ENCODE measurements at places on chromosomes 11 and 22.

DNA sequence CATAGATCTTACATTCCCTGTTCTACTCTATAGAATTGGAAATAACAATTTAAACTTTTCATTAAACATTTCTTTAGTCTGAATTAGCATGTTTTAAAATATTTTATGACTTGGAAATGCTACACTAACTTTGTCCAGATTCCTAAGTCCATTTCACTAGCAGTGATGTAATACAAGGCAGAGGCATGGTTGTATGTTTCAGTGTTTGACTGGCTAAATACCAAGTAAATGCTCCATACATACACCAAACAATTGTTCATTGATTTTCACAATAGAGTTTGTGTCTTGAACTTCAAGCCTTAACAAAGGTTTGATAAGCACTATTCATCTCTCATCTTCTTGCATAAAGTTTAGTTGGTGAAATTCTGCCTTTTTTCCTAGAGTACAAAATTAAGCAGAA, 13.5 kb downstream of the ZBED5 start:
- no peak overlapping the region for H3K4me3 ChIP-seq
- H3K27me3 ChIP-seq = no peaks in the 10 kb centered on the region
- no peak for DNase-seq

DNA sequence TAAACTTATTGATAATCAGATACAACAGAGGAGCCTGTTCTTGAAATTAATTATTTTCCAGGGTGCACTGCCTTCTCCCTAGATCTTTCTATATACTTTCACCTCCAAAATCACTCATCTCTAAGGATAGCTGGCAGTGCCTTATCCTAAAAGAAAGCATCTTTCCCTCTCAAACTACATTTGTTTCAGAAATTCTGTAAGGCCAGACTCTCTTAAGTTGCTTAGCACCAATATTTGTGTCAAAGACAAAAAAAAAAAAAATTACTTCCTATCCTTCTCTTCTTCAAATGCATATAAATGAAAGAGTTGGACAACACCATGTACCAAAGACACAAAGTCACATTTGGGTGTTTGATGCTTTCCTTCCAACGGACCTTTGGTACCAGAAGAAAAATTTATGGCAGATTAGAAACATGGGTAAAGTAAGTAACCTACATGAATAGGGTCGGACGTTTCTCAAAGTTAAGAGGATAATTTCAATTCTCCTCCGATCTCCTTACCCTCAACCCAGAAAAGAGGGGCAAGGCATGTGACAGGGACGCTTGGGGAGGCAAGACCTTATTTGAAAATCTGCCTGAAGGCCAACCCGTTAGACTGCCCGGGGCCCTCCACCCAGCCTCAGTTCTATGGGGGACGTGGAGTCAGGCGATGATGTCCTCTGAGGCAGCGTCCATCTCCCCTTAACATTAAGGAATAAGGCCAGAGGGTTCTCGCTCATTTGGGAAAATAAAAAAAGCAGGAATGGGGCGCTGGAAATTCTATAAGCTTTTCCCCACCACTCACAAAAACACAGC, 66.3 kb downstream of the ETS1 start:
- no peaks in the 10 kb centered on the region for H3K27me3 ChIP-seq
- H3K4me1 ChIP-seq = peaks cover 29% of the 10 kb centered on the region
- peak overlapping the region; percentile 96 for H3K27ac ChIP-seq
- H3K36me3 ChIP-seq = peaks cover 37% of the 10 kb centered on the region

- no peak overlapping the region for H3K27ac ChIP-seq
- DNase-seq = no peak
- no peaks in the 10 kb centered on the region for H3K27me3 ChIP-seq
- no peaks in the 10 kb centered on the region for H3K36me3 ChIP-seq
These were observed 2.4 kb upstream of the MUC2 start for GRCh38 chr11:1072116-1072820.

- no peak overlapping the region for H3K4me3 ChIP-seq
- H3K27me3 ChIP-seq = no peaks in the 10 kb centered on the region
- H3K36me3 ChIP-seq = peaks cover 41% of the 10 kb centered on the region
- H3K4me1 ChIP-seq = no peaks in the 10 kb centered on the region
- H3K27ac ChIP-seq = no peak overlapping the region
These were observed 37.7 kb downstream of the EIF4ENIF1 start for GRCh38 chr22:31451709-31452571.

- H3K36me3 ChIP-seq = no peaks in the 10 kb centered on the region
- H3K27me3 ChIP-seq = no peaks in the 10 kb centered on the region
- H3K27ac ChIP-seq = no peak overlapping the region
- H3K4me1 ChIP-seq = no peaks in the 10 kb centered on the region
- H3K4me3 ChIP-seq = no peak overlapping the region
These were observed 402.5 kb downstream of the TMEM135 start for GRCh38 chr11:87440076-87440770.

GRCh38 chr22:44026066-44026629, 2.0 kb downstream of the PARVB start:
- no peaks in the 10 kb centered on the region for H3K36me3 ChIP-seq
- H3K27ac ChIP-seq = peak overlapping the region; percentile 94
- H3K27me3 ChIP-seq = no peaks in the 10 kb centered on the region

DNA sequence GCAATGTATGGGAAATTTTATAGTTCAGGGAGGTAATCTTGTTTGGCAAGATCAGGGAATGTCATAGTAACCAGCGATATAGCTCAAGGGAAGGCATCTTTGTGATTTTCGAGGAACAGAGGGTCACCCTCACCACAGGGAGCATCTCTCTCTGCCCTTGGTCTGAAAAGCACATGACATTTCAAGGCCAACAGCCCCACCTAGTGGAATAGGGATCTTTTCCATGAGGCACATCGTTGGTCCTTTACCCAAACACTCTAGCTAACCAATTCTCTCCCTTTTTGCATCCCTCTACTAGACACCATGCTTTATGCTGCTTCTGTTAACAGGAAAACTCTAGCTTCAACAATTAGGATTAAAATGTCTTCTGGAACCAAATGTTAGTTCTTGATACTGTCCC, 179.0 kb downstream of the GRM5 start:
- H3K4me3 ChIP-seq = no peak overlapping the region
- H3K36me3 ChIP-seq = no peaks in the 10 kb centered on the region
- no peak overlapping the region for H3K27ac ChIP-seq

GRCh38 chr11:69486056-69486772, 4.8 kb downstream of the LINC01488 start:
- H3K36me3 ChIP-seq = no peaks in the 10 kb centered on the region
- H3K27me3 ChIP-seq = no peaks in the 10 kb centered on the region
- no peaks in the 10 kb centered on the region for H3K4me1 ChIP-seq
- DNase-seq = no peak
- H3K4me3 ChIP-seq = no peak overlapping the region
- H3K27ac ChIP-seq = no peak overlapping the region

- no peak for DNase-seq
- H3K36me3 ChIP-seq = no peaks in the 10 kb centered on the region
- no peaks in the 10 kb centered on the region for H3K4me1 ChIP-seq
- no peak overlapping the region for H3K27ac ChIP-seq
- H3K4me3 ChIP-seq = no peak overlapping the region
These were observed 114.9 kb downstream of the ARHGAP32 start for GRCh38 chr11:129077191-129077590.

DNA sequence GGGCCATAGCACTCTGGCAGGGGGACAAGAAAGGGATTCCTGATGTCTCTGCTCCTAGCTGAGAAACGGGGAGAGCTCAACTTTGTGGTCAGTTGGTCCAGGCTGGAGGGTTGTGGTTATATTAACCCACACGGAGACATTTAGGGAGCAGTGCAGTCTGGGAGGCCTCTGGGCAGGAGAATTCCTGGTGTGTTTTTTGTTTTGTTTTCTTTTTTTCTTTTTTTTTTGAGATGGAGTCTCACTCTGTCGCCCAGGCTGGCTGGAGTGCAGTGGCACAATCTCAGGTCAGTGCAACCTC, 88.0 kb upstream of the SHISAL1 start:
- H3K27ac ChIP-seq = no peak overlapping the region
- no peaks in the 10 kb centered on the region for H3K36me3 ChIP-seq
- DNase-seq = no peak

DNA sequence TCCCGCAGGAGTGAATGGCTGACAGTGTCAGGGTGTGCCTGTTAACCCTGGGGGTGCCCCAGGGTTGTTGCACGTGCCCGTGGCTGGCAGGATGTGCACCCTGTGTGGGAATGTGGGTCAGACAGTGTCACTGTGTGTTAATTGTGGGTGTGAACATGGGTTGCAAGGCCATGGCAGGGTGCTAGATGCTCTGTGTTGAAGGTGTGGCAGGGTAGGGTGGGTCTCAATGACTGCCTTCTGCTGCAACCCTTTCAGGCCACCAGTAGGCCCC, 8.3 kb downstream of the RIN1 start:
- no peak overlapping the region for H3K27ac ChIP-seq
- no peak overlapping the region for H3K4me3 ChIP-seq
- H3K4me1 ChIP-seq = peaks cover 46% of the 10 kb centered on the region
- no peaks in the 10 kb centered on the region for H3K27me3 ChIP-seq
- H3K36me3 ChIP-seq = no peaks in the 10 kb centered on the region

DNA sequence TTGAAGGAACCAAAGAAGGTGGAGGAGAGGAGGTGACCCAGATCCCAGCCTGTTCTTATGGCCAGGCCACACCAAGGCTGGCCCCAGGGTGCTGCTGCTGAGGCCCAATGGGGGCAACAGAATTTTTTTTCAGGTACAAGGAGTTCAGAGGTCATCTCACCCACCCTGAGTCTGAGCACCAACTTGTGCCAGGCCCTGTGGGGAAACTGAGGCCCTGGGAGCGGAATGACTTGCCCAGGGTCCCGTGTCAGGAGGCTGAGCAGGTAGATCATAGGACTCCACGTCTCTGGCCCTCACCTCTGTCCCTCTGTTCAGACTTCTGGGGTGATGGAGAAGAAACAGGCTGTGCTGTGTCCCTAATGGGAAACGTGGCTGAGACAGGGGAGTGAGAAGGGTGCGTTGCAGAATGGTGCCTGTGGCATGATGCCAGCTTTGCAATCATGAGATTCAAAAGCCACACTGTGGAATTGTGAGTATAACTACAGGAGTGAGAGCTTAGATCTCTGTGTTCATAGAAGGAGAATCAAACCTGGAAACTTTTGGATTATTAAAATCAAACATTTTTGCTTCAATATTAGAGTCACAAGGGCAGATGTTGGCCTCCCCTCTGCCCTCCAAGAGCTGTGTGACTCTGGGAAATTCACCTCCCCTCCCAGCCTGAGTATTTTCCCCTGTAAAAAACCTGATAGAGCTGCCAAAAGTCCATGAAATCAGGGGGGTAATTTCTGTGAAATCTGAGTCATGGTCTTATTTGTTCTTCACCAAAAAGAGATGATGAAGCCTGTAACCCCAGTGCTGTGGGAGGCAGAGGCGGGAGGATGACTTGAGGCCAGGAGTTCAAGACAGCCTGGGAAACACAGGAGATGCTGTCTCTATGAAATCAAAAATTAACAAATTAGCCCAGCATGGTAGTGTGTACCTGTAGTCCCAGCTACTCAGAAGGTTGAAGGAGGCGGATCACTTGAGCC, 874 bp downstream of the APOL1 start:
- peaks cover 16% of the 10 kb centered on the region for H3K36me3 ChIP-seq
- peak overlapping the region; percentile 22 for H3K27ac ChIP-seq
- DNase-seq = no peak
- peak overlapping the region; percentile 64 for H3K4me3 ChIP-seq

DNA sequence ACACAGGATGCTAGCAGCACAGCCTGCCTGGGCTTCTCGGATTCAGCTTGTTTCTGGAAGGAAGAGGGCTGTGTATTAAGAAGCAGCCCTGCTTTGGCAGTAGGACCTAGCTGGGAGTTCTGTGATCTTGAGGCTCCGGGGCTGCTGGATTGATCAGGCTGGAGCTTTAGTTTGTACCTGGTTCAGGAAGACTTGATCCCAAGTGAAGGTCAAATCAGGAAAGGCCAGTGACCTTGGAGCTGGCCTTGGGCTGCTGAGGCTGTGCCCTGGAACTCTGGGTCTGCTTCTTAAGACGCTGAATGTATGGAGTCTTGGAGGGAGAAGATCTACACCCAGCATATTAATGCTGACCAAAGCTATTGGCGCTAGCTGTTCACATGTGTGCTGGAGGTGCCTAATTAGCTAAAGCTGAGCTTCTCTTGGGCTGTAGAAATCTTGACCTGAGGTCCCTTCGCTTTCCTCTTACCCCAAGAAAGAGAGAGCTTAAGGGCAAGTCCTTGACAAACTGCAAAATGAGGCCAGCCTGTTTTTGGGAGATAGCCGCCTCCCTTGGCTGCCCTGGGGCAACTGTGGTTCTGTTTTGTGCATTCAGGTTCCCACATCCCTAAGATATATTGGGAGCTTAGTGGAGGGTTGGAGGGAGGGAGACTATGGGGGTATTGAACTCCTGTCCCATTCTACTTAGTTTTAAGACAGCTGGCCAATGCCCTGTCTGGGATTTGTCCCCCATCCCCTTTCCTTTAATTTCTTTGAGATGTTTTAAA, 135.9 kb downstream of the DBX1 start:
- H3K27me3 ChIP-seq = no peaks in the 10 kb centered on the region
- no peaks in the 10 kb centered on the region for H3K36me3 ChIP-seq
- H3K4me1 ChIP-seq = no peaks in the 10 kb centered on the region
- no peak overlapping the region for H3K27ac ChIP-seq
- no peak overlapping the region for H3K4me3 ChIP-seq
- DNase-seq = no peak

DNA sequence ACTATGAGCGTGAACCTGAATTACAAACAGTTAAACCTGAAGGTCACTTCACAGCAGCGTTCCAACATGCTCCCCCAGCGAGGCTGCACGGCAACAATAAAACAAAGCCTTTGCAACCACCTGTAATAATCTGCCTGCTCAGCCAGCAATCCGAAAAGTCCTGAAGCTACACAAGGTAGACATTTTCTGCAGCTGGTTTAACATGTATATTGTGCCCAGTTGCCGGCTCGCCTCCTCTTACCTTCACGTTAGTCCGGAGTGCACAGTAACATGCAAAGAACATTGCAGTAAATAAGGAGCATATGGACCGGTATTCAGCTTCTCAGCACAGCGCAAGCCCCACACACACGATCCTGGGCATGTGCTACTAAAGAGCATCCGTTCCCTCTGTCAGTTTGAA, 704.3 kb downstream of the DLG2 start:
- H3K27me3 ChIP-seq = no peaks in the 10 kb centered on the region
- H3K4me1 ChIP-seq = no peaks in the 10 kb centered on the region

- peaks cover 75% of the 10 kb centered on the region for H3K4me1 ChIP-seq
- DNase-seq = no peak
- no peaks in the 10 kb centered on the region for H3K27me3 ChIP-seq
- H3K4me3 ChIP-seq = no peak overlapping the region
- H3K27ac ChIP-seq = no peak overlapping the region
These were observed 14.2 kb downstream of the ARRB1 start for GRCh38 chr11:75337195-75337654.

GRCh38 chr11:72668629-72669347, 5.4 kb downstream of the PDE2A start:
- H3K4me1 ChIP-seq = no peaks in the 10 kb centered on the region
- no peak for DNase-seq
- no peak overlapping the region for H3K4me3 ChIP-seq
- H3K27ac ChIP-seq = no peak overlapping the region
- peaks cover 61% of the 10 kb centered on the region for H3K27me3 ChIP-seq
- no peaks in the 10 kb centered on the region for H3K36me3 ChIP-seq

DNA sequence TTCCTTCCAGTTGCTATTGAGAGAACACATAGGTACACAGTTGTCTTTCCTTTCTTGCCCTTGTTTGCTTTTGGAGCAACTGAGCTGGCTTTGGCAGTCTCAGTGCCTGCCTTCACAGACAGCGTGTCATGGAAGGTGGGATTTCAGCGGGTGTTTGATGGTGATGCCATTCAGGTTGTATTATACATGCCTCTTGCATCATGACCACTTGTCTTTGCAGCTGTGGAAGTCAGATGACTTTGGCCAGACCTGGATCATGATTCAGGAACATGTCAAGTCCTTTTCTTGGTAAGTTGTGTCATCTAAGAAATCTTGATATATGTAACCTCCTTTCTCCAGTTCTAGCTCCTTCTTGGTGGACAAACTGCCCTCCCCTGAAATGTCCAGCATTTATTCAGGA, 37.1 kb upstream of the SORL1-AS1 start:
- no peak overlapping the region for H3K27ac ChIP-seq
- H3K4me3 ChIP-seq = no peak overlapping the region
- H3K4me1 ChIP-seq = peaks cover 21% of the 10 kb centered on the region
- H3K27me3 ChIP-seq = no peaks in the 10 kb centered on the region
- peaks cover 66% of the 10 kb centered on the region for H3K36me3 ChIP-seq

Data from CD4-positive, alpha-beta T cell (primary cell).